ENCODE measurements at places on chromosomes 16 and 17. TPM values are rescaled to one million over a fixed set of nuclear protein-coding genes. Genes with fewer than 3 reads are reported as not detected.

DNA sequence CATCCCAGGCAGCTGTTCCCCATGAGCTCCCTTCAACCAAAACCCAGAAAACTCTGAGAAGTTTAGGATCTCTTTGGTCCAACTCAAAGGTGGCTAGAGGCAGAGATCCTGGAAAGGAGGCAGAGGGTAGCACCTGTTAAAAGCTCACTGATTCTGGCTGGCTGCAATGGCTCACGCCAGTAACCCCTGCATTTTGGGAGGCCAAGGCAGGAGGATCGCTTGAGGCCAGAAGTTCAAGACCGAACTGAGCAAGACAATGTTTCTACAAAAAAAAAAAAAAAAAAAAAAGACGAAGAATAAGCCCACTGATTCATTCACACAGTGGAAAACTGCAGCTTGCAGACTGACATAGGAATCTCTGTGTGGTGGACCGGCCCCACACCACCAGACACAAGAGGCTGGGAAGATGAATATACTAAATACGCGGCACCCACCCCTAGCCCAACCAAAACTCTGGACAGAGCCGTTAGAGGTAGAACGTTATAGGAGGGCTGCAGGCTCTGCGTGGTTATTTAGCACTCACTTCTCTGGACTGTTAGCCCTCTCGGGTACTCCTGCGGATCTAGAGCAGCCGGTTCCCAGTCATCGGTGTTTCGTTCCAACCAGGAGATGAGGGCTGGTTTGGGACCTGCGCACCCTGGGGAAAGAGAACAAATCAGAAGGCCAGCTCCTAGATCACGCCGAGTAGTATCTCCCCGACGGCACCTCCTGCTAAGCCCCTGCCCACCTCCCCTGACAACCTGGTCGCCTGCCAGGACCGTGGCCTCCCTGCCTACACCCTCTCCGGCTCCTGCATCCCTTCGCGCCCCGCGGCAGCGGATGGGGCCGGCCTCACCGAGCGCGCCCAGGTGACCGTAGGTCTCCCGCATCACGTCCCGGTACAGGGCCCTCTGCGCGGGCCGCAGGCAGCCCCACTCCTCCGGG lies 925 bp downstream of the ZNF689 start:
- DNase-seq: peak; percentile 68

- no peak for DNase-seq
Observed at GRCh38 chr16:23249830-23250229, 52.3 kb upstream of the SCNN1B start.

GRCh38 chr16:20763461-20764232 lies at the start of gene ACSM3:
Gene ACSM3, plus strand, starts transcription at chr16:20764014. Its CDS starts 6,021 bp downstream, at chr16:20770035.
- peak; percentile 82 for DNase-seq

GRCh38 chr17:19392303-19392702 lies 5.3 kb upstream of the MFAP4 start:
- no peak for DNase-seq

GRCh38 chr16:57541754-57542435 lies 548 bp upstream of the ADGRG5 start:
- DNase-seq: no peak

- DNase-seq: no peak
Observed at GRCh38 chr16:81645266-81645694, 133.8 kb upstream of the PLCG2 start.

- DNase-seq: no peak
Observed at GRCh38 chr17:7538891-7539545, 9.8 kb upstream of the TNFSF12 start.

GRCh38 chr16:1707193-1707790 lies 1.3 kb downstream of the MAPK8IP3 start:
- DNase-seq: no peak

GRCh38 chr17:48549914-48550501 lies 5.1 kb upstream of the HOXB2 start:
- no peak for DNase-seq

GRCh38 chr16:50644729-50645128 lies 36.4 kb downstream of the SNX20 start:
- no peak for DNase-seq

DNA sequence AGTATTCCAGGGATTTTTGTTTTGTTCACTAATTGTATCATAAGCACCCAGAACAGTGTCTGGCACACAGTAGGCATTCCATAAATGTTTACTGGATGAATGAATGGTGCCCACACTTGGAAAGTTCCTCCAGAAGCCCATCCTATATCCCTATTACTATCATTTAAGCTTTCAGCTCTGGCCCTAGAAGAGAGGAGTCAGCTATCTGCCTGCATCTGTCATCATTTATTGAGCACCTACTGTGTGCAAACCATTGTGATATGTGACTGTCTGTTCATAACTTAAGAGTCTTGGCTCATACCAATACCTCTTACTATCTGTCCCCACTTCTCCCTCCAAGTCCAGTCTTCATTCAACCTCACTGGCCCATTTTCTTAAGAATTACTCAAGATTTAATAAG lies 20.1 kb upstream of the SP6 start:
- DNase-seq: no peak

GRCh38 chr17:44820631-44821212 lies 9.4 kb downstream of the GJC1 start:
- no peak for DNase-seq

- DNase-seq: no peak
Observed at GRCh38 chr17:57679906-57680695, 65.0 kb downstream of the CCDC182 start.

DNA sequence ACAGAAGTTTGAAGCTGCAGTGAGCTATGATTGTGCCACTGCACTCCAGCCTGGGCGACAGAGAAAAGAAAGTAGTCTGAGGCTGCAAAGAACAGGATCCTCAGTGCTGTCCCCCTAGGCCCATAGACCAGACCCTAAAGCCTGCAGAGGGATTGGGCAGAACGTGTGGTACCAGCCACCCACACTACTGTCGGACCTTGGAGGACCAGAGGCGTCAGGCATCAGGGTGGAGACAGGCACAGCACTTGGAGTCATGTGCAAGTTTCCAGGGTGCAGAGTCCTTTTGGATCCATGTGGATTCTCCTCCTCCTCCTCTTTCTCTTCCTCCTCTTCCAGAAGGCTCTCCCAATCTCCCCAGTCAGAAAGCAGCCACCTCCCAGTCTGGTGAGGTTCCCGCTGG lies 2.2 kb downstream of the SDR42E2 start:
- DNase-seq: no peak

DNA sequence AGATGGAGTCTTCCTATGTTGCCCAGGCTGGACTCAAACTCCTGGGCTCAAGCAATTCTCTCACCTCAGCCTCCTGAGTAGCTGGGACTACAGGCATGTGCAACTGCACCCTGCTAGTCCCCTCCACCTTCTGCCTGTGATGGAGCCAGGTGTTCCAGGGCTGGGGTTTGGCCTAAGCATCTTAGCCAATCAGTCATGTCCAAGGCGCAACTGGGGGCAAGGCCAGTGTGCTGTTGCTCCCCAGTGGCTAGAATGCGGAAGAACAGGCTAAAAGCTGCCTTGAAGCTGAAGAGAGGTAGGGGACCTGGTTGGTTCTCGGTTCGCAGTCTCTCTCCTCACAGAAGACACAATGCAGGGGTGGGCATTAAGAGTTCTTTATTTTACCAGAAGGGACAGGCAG lies 18.6 kb downstream of the FLOT2 start:
- DNase-seq: no peak

- no peak for DNase-seq
Observed at GRCh38 chr16:76518781-76519180, 241.6 kb downstream of the CNTNAP4 start.

DNA sequence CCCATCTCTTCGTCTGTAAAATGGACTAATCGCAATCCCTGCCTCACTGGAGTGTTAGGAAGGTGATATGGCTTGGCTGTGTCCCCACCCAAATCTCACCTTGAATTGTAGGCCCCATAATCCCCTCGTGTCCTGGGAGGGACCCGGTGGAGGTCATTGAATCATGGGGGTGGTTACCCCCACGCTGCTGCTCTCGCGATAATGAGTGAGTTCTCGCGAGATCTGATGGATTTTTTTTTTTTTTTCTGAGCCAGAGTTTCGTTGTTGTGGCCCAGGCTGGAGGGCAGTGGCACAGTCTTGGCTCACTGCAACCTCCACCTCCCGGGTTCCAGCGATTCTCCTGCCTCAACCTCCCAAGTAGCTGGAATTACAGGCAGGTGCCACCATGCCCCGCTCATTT lies 11.2 kb downstream of the TRARG1 start:
- no peak for DNase-seq

GRCh38 chr16:4176906-4177417 lies 60.7 kb upstream of the ADCY9 start:
- no peak for DNase-seq

DNA sequence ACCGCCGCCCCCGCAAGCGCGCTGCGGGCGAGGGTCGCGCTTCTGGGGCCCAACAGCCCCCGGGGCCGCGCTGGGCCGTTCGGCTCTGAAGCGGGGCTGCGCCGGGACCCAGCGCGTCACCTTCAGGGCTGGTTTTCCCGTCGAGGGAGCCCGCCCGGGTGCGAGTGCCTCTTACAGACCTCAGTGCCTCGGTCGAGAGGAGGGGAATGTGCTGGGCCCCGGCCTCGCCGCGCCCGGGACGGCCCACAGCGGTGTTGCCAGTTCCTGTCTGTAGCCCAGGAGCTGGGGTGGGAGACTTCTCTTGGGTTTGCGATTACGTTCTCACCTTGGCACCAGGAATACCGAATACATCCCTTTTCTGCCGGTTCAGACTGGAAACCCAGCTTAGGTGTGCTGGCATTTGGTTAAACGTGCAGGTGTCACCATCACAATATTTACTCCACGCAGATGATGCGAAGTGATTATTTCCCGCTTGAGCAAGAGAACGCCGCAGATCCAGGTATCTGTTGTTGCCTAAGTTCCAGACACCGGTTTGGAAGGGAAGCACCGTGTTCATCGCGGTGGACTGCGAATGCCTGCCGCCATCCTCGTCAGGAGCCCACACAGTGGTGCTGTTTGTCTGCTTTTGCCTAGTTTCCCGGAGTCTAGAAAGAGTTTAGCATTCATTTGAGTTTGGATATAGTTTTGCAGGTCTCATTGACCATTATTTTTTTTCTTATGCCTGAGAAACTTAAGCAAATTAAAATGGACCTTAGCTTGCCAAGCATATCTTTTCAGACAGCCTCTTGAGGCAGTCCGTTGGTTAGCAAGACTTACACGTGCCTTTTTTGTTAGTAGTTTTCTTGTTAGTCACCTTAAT lies 914 bp downstream of the MAP1LC3B start:
- DNase-seq: no peak

DNA sequence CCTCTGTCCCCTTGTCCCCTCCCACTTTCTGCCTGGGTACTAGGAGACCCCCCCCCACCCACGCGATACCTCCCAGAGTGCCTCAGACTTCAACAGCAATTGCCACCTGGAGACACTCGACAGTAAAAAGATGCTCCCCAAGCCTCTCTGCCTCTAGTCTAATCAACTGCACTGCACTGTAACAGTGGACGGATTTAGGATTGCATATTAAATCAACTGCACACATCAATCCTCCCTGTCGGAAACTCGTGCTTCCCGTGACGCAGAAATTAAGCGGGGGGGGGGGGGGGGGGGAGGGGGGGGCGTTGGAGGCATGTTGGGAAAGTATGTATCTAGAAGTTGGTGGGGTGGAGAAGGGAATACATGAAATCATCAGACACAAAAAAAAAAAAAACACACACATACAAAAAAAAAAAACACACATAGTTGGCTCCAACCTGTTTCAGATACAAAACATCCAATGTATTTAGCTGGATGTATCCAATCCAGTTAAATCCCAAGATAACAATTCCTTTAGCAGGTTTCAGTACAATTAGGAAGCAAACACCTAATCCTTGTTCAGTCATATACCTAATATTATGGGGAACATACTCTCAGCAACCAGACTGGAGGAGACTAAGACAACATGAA lies 29.7 kb downstream of the FAM222B start:
- DNase-seq: no peak

- no peak for DNase-seq
Observed at GRCh38 chr16:49994006-49994405, 31.0 kb upstream of the CNEP1R1 start.

GRCh38 chr17:8160741-8161221 lies 2.0 kb downstream of the VAMP2 start:
- no peak for DNase-seq

- no peak for DNase-seq
Observed at GRCh38 chr16:16147316-16147999, 75.8 kb downstream of the ABCC6 start.

DNA sequence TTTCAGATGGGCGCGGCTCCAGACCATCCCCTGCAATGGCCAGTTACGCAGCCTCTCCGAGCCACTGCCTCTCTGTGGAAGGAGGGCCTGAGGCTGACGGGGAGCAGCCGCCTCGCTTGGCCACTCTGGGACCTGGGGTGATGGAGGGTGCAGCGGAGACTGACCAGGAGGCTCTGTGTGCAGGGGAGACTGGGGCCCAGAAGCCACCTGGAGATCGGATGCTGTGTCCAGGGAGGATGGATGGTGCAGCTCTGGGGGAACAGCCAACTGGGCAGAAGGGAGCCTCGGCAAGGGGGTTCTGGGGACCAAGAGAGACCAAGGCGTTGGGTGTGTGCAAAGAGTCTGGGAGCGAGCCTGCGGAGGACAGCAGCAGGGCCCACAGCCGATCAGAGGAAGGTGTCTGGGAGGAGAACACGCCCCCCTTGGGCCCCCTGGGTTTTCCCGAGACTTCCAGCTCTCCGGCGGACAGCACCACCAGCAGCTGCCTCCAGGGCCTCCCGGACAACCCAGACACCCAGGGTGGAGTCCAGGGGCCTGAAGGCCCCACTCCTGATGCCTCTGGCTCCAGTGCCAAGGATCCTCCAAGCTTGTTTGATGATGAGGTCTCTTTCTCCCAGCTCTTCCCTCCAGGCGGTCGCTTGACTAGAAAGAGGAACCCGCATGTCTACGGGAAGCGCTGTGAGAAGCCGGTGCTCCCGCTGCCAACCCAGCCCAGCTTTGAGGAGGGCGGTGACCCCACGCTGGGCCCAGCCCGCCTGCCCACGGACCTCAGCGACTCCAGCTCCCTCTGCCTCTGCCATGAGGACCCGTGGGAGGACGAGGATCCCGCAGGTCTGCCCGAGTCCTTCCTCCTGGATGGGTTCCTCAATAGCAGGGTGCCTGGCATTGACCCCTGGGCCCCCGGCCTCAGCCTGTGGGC lies 17.4 kb upstream of the ZFPM1 start:
- DNase-seq: no peak

The CCL14 gene
- not detected for total RNA-seq

The CDH8 gene
- 1.2 TPM for total RNA-seq

The ZNF213 gene
- 11.6 TPM for total RNA-seq

The ABCC12 gene
- not detected for total RNA-seq

The PITPNM3 gene
- total RNA-seq: 0.84 TPM

The CHAD gene
- total RNA-seq: not detected

The ASGR1 gene
- 0.95 TPM for total RNA-seq

The AIPL1 gene
- total RNA-seq: not detected

The MYH8 gene
- not detected for total RNA-seq

The CES4A gene
- 8.2 TPM for total RNA-seq

The HOXB2 gene
- 30.0 TPM for total RNA-seq

The TBC1D3H gene
- total RNA-seq: not detected
